Left kidney (tissue), 8 donors: ENCODE measurements at places on chromosomes 4 and X. TPM values are rescaled to one million over a fixed set of nuclear protein-coding genes. Genes with fewer than 3 reads are reported as not detected.
A peak's percentile ranks its signal among the peaks of the same experiment; 100 is the strongest.

DNA sequence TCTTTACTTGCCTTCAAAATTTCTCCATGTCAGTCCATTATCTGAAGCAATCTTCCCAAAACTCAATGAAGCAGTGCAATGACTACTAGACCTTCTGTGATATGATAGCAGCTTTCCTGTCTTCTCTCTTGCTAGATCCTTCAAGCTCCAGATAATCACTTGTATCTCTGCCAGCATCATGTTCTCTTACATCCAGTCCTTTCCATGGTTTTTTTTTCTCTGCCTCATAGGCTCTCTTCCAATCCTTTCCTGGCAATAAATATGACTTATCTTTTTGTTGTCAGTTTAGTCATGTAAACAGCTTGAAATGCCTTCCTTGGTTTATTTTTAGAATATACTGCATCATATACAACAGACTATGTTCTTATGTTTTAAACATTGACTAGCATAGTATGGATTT lies 193.5 kb downstream of the CFAP299 start:
- DNase-seq = no peak

- DNase-seq = no peak
Observed at GRCh38 chrX:16100673-16101072, 22.7 kb upstream of the GRPR start.

DNA sequence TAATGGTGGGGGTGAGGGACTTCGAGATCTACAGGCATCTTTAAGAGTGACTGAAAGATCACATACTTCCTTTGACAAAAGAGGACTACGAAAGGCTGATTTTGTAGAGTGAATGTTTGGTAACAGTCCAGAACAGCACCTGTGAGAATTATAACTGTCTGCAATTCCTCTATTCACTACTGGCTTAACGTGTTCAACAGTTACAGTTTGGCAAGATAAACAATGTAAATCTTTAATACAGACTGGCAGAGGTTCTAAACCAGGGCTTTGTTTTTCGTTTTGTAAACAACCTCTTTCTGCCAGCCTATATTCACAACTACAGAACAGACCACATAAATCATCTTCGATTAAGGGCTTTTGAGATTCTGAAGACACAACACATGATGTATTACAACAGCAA lies 66.9 kb downstream of the NCAPG start:
- no peak for DNase-seq

DNA sequence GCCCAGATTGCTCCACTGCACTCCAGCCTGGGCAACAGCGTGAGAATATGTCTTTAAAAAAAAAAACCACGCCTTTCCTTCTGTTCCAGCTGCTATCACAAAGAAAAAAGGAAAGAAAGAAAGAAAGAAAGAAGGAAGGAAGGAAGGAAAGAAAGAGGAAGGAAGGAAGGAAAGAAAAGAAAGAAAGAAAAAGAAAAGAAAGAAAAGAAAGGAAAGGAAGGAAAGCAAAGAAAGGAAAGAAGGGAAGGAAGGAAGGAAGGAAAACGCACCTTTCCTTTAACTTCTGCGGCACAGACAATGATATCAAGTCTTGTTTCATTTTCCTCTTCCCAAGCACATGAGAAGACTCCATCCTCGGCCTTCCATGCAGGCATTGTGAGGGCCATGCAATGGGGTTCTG lies 107.4 kb upstream of the NOCT start:
- DNase-seq = no peak

- peak; percentile 10 for DNase-seq
Observed at GRCh38 chrX:24081661-24082154, 27.0 kb downstream of the EIF2S3 start.

DNA sequence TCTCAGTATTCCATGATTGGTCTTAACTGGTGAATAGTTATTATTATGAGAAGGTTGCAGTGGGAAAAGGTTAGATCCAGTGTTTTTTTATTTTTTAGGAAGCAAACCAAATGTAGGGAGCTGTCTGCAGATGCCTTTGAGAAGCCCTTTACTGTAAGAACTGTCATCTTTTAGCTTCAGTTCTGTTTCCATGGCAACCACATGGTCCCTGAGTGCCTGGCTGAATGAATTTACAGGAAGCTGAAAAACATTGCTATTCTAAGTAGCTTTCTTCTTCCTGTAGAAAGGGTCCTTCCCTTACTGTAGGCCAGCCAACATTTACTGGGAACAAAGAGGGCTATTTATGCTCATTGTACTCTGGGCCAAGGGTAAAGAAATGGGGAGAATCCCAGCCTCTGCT lies 103.3 kb downstream of the DCLK2 start:
- peak; percentile 12 for DNase-seq

DNA sequence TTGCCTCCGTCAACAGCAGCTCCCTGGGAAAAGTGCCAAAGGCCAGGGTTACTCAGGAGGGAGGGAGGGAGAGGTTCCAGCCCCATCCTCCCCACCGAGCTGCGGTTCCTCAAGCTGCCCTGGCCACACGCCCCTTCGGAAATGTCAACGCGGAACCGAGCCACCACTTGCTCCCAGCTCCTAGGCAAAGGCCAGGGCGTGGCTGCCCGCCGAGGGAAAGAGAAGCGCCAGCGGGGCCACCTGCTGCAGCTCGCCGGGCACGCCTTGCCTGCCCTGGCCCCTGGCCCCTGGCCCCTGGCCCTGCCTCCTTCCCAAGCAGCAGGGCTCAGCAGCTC lies 15.3 kb downstream of the SLC6A8 start:
- no peak for DNase-seq

DNA sequence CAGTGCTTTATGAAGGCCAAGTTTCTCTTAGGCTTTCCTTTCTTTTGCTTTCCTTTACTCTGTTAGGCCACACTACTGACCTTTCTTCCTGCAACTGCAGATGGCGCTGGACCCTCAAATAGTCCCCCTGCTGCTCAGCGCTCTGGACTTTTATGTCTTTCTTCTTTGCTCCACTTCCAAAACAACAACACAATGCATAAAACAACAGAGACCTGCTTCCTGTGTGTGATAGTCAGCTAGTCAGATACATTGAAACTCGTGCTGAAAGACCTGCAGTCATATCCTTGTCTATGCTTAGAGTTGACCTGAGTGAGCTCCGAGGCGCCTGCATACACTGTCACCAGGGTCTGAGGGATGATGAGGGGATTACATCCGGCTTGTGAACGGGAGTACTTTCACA lies 108.9 kb upstream of the TEX13D start:
- no peak for DNase-seq

DNA sequence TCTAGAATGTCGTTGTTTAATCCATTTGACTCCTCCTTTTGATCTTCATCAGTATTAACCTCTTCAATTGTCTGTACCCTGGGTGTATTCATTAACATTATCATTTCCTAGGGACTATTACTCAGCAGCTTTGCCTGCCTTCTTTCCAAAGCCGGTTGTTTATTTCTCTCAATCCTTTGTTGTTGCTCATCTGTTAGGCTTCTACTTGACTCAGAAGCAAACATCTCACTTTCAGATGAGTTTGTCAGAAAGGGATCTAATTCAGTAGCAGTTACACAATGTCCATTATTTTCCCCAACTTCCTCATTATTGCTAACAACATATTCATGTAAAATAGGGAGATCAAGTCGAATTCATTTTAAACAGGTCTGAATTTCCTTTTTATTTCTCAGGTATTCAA lies 22.1 kb upstream of the HSD17B10 start:
- DNase-seq = no peak

GRCh38 chr4:98586962-98587354 lies 71.5 kb downstream of the TSPAN5 start:
- DNase-seq = no peak

DNA sequence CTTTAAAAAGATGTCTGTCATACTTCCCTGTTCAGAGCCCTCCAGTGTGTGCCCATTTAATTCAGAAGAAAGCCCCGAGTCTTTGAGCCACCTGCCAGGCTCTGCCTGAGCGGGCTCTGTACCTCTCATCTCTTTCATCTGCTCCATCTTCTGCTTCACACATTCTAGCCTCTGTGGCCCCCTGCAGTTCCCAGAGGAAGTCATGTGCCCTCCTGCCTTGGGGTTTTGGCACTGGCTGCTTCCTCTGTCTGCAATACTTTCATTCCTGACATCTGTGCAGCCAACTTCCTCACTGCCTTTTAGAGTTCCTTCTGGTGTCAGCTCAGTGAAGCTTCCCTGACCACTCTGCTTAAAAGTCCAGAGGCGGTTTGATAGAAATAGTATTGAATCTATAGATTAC lies 6.2 kb upstream of the STK32B start:
- DNase-seq = no peak

DNA sequence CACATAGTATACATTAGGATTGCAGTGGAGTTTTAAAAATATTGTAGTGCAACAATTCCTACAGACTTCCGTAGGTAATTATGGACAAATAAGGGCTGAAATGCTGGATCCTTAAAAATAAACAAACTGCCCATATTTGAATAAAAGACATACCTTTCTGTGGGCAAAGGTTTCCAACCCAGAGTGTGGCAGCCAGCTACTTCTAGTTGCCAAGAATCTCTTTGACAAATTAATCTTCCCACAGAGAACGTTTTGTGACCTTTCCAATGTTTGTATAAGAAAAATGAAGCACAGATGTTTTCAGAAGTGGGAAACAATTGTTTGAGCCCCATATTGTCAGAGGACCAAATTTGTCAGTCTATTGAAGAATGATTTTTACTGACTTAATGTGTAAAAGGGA lies 21.1 kb downstream of the GRPR start:
- no peak for DNase-seq

- DNase-seq = no peak
Observed at GRCh38 chr4:180696460-180697092, 1546.6 kb upstream of the TENM3 start.

DNA sequence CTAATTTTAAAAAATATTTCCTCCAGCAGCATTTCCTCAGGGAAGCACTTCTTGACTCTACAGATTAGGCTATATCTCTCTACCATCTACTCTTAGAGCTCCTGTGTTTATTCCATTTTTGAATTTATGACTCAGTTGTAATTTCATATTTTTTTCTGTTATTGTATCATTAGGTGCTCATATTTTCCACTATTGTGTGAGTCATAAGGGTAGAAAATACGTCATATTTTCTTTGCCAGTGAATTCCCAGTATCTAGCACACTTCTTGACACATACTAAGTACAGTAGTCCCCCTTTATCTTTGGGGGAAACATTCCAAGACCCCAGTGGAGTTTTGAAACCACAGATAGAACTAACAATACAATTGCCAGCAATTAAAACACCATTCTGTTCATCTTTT lies 431.2 kb downstream of the GASK1B start:
- no peak for DNase-seq

DNA sequence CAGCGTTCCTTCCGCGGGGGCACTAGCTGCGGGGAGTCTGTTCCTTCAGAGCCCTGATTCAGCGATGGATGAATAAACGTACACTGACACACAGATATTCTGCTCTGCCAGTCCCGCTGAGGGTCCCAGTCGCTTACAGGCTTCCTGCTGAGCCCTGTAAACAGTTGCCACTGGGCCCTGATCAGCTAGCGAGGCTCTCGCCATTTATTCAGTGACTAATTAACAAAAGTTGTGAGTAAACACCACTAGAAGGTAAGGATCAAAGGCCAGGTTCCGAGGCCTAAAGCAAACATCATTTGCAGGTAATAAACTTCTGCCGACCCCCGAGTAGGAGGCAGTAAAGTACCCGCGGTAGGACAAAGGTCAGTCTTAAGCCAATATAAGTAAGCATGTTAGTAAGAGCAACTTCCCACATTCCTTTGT lies 442.6 kb upstream of the GALNT7 start:
- peak; percentile 11 for DNase-seq

- peak; percentile 72 for DNase-seq
Observed at GRCh38 chr4:47122592-47123291, 91.4 kb downstream of the GABRB1 start.

GRCh38 chr4:174874898-174875297 lies 43.3 kb upstream of the ADAM29 start:
- no peak for DNase-seq

GRCh38 chrX:125757794-125758564 lies 408.1 kb downstream of the DCAF12L2 start:
- DNase-seq = no peak

GRCh38 chr4:84573385-84574068 lies 9.4 kb upstream of the CDS1 start:
- no peak for DNase-seq

Gene USP17L18
- not detected for polyA plus RNA-seq

Gene GAGE2A
- not detected for polyA plus RNA-seq

Gene NLGN3
- 5.1 TPM for polyA plus RNA-seq

Gene TBC1D14
- 64.9 TPM for polyA plus RNA-seq

Gene BEX2
- 93.2 TPM for polyA plus RNA-seq

Gene BCOR
- 53.4 TPM for polyA plus RNA-seq

Gene AFF2
- 6.5 TPM for polyA plus RNA-seq

Gene NAA11
- polyA plus RNA-seq = not detected

Gene POU3F4
- polyA plus RNA-seq = 7.8 TPM

Gene PDE5A
- 56.0 TPM for polyA plus RNA-seq

Gene FGA
- 0.12 TPM for polyA plus RNA-seq

Gene BTC
- polyA plus RNA-seq = 7.8 TPM

Gene FDCSP
- 0.58 TPM for polyA plus RNA-seq

Gene PGAM4
- polyA plus RNA-seq = 0.52 TPM
